ENCODE measurements at places on chromosomes 13 and 19.
A peak's percentile ranks its signal among the peaks of the same experiment; 100 is the strongest.

GRCh38 chr19:7817801-7818200, 12.2 kb upstream of the EVI5L start:
- no peak for DNase-seq

DNA sequence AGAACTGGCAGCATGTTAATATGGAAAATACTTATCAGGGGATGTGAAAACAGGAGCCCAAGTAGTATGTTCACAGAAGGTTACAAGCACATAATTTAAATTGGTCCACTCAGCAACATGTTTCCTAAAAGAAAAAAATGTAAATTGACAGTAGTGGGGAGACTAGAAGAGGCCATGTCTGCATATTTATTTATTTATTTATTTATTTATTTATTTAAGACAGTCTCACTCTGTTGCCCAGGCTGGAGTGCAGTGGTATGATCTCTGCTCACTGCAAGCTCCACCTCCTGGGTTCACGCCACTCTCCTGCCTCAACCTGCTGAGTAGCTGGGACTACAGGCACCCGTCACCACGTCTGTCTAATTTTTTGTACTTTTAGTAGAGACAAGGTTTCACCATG, 13.7 kb upstream of the ZNF8 start:
- no peak for DNase-seq

DNA sequence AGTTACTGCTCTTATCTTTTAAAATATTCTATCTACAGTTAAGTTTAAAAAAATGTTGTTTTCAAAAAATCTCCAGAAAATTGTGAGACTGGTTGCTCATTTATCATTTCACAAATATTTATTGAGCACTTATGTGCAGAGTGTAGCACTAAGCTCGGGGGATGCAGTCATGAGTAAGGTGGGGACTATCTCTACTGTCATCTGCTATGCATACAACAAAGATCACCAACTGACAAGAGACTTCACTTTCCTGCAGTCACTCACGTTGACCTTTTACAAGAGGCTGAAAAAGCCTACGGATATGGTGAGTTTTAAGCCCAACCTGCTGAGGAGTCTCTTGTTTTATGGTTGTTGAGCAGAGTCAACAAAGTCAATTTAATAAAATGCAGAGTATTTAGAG, 392.5 kb downstream of the KLF12 start:
- DNase-seq, result no peak

- no peak for DNase-seq
Observed at GRCh38 chr19:31518216-31519020, 169.2 kb upstream of the TSHZ3 start.

DNA sequence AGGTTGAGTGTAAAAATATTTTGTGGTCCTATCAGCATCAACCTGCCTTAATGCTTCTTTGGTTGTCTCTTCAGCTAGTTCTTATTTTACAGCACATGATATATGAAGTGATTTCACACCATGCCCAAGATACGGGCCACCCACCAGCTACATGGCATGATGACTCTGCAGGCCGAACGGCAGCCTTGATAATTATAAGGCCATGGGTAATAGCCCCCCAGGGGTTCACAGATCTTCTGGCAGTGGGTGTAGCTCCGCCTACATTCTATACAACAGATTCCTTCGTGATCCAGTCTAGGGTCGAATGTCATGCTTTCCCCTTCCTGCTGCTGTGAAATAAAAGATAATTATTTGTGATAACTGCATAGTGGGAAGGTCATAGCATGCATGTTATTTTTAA, 36.1 kb downstream of the CNMD start:
- DNase-seq, result no peak

DNA sequence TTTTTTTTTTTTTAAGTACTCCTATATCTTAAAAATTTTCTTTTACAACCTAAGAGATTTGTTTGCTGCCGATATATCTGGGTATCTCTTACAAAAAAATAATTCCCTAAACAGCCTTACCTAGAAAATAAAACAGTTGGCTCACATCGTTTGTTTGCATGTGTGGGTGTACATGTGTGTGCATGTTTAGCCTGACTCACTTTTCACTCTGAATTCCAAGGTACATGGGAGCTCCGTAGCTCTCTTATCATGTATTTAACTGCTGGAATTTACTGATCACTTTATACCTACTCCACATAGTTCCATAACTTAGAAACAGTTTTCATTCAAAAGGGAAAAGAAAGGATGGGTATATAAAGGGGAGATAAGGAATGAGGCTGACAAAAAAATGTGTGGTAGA, 616.5 kb downstream of the GPC6 start:
- DNase-seq, result no peak

DNA sequence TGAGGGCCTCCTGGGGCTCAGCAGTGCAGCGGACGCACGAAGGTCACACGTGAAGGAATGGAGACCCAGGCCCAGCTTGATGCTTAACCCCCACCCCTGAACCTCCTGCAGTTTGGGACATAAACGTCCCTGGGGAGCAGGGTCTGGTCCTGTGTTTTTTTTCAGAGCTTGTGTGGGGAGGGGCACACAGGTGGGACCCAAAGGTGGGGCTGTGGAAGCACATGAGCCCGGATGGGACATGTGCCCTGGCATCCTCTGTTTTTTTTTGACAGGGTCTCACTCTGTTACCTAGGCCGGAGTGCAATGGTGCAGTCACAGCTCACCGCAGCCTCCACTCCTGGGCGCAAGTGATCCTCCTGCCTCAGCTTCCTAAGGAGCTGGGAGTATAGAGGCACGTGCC, 20.5 kb downstream of the UBXN6 start:
- DNase-seq, result no peak

GRCh38 chr13:30720172-30720869, 15.0 kb upstream of the ALOX5AP start:
- DNase-seq, result no peak

- no peak for DNase-seq
Observed at GRCh38 chr13:97471711-97472110, 37.7 kb downstream of the RAP2A start.

DNA sequence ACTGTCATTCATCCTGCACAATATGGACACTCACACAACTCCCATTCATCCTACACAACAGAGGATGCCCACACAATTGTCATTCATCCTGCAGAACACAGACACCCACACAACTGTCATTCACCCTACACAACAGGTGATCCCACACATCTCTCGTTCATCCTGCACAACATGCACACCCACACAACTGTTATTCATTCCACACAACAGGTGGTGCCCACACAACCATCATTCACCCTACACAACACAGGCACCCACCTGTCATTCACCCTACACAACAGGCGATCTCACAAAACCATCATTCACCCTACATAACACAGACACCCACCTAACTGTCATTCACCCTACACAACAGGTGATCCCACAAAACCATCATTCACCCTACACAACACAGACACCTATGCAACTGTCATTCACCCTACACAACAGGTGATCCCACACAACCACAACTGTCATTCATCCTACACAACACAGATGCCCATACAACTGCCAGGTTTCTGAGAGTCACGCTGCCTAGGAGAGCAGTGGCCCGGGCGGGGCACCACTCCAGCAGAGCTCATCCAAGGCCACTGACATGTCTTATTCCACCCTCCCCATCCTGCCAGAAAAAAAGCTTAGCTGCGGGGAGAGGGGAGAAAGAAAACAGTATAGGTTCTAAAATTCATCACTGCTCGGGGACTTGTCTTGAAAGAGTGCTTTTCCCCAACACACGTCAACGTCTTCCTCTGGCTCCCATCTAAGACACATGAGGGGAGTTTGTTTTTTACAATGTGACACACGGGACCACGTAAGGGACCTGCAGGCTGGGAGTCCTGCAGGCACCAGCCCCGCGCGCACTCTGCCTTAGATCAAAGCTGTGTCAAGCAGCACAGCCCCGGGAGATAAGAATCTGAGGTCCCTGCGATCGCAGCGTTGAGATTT, 44.0 kb downstream of the KLF2 start:
- no peak for DNase-seq

DNA sequence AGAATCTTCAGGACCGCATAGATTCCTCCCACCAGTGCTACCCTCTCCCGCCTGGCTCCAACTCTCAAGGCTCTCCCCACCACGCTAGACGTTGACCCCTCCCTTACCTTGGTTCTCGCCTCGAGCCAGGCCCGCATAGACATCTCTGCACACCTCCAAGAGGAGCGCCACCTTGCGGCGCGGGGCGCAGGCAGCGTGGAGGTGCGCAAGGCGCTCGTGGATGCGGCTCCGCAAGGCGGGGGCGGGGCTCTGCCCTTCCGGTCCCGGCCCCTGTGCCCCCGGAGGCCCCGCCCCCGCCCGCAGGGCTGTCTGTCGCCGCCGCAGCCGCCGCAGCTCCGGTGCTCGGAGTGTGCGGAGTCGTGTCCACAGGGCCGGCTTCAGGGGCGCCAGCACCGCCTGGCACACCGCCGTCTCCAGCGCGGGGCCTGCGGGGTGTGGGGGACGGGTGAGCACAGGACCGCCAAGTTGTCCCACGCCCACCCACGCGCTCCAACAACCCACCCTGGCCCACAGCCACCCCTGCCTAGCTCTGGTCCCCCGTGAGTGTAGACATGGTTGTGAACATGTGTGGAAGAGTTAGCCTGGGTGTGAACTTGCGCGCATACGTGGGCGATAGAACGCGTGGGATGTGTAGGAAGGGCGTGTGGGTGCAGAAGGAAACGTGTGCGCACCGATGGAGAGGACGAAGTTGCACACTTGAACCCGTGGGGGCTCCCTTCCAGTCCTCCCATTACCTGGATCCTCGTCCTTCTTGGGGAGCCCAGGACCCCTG, 8.1 kb downstream of the RINL start:
- peak; percentile 97 for DNase-seq

DNA sequence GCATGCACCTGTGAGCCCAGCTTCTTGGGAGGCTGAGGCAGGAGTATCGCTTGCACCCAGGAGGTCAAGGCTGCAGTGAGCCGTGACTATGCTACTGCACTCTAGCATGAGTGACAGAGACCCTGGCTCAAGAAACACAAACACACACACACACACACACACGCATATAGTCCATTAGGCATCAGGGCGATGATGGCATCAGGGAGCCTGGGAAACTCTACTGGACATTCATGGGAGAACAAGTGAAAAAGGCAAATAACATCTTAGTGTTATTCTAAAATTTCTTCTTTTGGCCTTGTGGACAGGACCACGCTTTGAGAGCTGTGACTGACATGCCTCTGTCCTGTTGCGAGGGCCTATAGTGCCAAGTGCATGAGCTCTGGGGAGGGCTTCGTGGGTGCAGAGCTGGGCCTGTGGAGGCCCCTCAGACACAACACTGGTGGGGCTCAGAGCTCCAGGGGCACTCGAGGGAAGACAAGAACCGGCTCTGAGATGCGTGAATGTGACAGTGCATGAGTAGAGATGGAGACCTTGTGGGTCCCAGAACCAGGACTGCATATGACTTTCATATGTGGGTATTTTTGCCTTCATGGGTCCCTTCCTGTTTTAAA, 8.0 kb upstream of the USF2 start:
- no peak for DNase-seq

DNA sequence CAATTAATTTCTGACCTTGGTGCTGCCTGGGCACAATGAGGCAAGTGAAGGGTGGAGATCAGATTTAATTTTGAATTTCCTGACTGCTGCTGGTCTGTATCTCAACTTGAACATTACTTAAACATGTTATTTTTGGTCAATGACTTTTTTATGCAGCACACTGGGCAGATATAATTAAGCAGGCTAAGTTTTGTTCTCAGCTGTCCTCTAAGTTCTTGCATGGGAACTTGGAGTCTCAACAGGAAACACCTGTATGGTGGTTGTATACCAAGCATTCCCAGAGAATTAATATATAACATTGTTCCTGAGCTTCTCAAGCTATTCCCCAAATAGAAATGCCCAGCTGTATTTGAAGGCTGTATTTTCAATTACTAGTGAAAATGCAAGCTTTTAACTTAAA, 113.5 kb upstream of the EDNRB start:
- no peak for DNase-seq

DNA sequence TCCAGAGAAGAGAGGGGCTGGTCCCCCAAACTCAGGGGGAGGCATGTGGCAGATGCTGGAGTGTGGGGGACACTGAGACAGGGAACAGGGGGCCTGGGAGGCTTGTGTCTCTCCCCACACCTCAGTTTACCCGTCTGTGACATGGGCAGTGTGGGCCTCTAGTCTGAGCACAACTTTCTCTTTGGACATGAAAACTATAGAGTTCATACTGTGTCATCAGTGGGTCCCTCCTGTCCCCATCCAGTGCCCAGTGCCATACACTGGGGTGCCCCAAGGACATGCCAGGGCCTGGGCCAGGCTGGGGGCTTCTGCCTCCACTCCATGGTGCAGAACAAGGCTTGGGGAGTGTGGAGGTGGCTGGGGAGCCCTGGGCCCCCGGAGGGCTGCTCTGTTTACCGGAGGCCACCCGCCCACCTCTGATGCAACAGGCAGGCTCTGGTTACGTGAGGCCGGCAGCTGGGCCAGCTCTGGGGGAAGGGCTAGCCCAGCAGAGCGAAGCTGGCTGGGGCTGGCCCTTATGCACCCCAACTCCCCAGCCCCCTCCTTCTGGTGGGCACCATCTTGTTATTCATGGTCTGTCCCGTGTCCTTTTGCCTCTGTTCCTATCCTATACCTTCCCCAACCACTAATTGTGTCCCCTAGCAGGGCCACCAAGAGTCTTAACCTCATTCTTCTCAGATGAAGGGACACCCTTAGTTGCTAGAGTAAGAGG, 1.9 kb upstream of the MEF2B start:
- DNase-seq, result peak; percentile 18

GRCh38 chr19:48968179-48968661, 3.1 kb downstream of the FTL start:
- DNase-seq, result no peak

DNA sequence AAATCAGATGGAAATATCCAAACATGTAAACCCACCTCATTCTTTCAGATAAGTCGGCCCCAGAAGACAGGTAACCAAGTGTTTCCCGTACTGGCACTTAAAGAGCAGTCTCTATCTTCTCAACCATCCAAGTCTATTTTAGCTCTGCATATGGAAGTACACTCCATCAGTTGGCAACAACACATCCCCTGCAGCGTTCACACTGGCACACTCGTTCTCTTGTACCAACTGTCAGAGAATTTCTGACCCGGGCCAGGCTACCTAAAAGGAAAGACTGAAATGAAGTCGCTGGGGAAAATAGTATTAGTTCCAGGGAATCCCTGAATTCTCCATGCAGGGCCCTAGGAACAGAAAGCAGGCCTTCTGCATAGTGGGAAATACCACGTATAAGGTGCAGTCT, 109.3 kb downstream of the RXFP2 start:
- DNase-seq, result no peak

DNA sequence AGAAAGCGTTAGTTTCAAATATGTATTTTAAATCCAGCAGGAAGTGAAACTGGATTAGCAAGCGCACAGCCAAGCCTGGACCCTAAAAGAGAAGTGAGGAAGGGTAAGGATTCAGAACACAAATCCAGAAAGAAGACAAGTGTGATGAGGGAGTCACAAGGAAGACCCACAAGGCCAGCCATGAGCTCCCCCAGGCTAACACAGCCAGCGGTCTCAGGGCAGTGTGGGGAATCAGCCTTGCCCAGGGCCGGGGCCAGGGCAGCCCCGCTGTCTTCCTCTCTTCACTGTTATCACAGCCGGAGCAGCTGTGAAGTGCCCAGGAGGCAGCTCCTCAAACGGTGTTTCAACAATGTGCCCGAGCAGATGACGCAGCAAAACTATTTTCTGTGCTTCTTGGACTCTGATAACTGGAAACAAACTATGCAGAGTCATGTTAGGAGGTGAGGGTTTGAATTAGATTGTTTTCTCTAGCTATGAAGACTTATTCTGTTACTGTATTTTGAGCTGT, 12.2 kb upstream of the CDC16 start:
- no peak for DNase-seq
